Nasal cavity respiratory epithelium epithelial cell of viscerocranial mucosa (primary cell): ENCODE measurements at places on chromosomes 6 and 20. TPM values are rescaled to one million over a fixed set of nuclear protein-coding genes. Genes with fewer than 3 reads are reported as not detected.

RSPH4A gene
- total RNA-seq, result under 0.01 TPM in 2 replicates

MYB gene
- total RNA-seq, result under 0.01 and 0.36 TPM in 2 replicates

MLN gene
- total RNA-seq, result not detected in 2 replicates

DAAM2 gene
- total RNA-seq, result 0.07 TPM in 1 of 2 replicates, not detected in the other

PET117 gene
- total RNA-seq, result 12.0 and 20.1 TPM in 2 replicates

LPA gene
- total RNA-seq, result 0.43 TPM in 1 of 2 replicates, not detected in the other

MPIG6B gene
- total RNA-seq, result not detected in 2 replicates

IRAK1BP1 gene
- total RNA-seq, result 2.1 and 5.6 TPM in 2 replicates

BTBD9 gene
- total RNA-seq, result 7.9 and 13.0 TPM in 2 replicates

FOXS1 gene
- total RNA-seq, result not detected in 2 replicates

CDK19 gene
- total RNA-seq, result 8.2 and 12.5 TPM in 2 replicates

SLC44A4 gene
- 2.1 and 3.1 TPM in 2 replicates for total RNA-seq

NMBR gene
- total RNA-seq, result under 0.01 TPM in 1 of 2 replicates, not detected in the other

SLC13A3 gene
- 3.3 and 3.8 TPM in 2 replicates for total RNA-seq

MTCH1 gene
- 119 and 145 TPM in 2 replicates for total RNA-seq

HRH3 gene
- not detected in 2 replicates for total RNA-seq

THBS2 gene
- total RNA-seq, result 0.50 and 28.4 TPM in 2 replicates

PAK5 gene
- 0.14 TPM in 1 of 2 replicates, not detected in the other for total RNA-seq

ZSCAN31 gene
- 24.9 and 64.0 TPM in 2 replicates for total RNA-seq

CLIC5 gene
- 0.07 TPM in 1 of 2 replicates, not detected in the other for total RNA-seq

TSPO2 gene
- not detected in 2 replicates for total RNA-seq

ZNF311 gene
- 4.8 TPM in 2 replicates for total RNA-seq

GFOD1 gene
- total RNA-seq, result 33.8 and 41.4 TPM in 2 replicates

CD40 gene
- total RNA-seq, result 5.1 and 13.8 TPM in 2 replicates

OXT gene
- not detected in 2 replicates for total RNA-seq

SLC17A5 gene
- 17.7 and 20.5 TPM in 2 replicates for total RNA-seq

PFDN6 gene
- total RNA-seq, result 37.5 and 69.7 TPM in 2 replicates

LY6G5C gene
- 0.07 TPM in 1 of 2 replicates, not detected in the other for total RNA-seq

DNAAF9 gene
- 6.5 and 19.9 TPM in 2 replicates for total RNA-seq

RIMS4 gene
- not detected in 2 replicates for total RNA-seq

ZBTB24 gene
- 8.2 and 11.2 TPM in 2 replicates for total RNA-seq

NQO2 gene
- 14.0 and 26.6 TPM in 2 replicates for total RNA-seq

COX7A2 gene
- total RNA-seq, result 34.9 and 82.4 TPM in 2 replicates

GUCA1A gene
- total RNA-seq, result not detected in 2 replicates

C6orf118 gene
- total RNA-seq, result not detected in 2 replicates

TUBB1 gene
- total RNA-seq, result not detected in 2 replicates

RAD21L1 gene
- not detected in 2 replicates for total RNA-seq

MYO6 gene
- total RNA-seq, result 31.1 and 59.6 TPM in 2 replicates

CDH22 gene
- total RNA-seq, result not detected in 2 replicates

TSBP1 gene
- not detected in 2 replicates for total RNA-seq

XKR7 gene
- total RNA-seq, result not detected in 2 replicates

SNAP25 gene
- not detected in 2 replicates for total RNA-seq
